ENCODE measurements at places on chromosomes 3 and 15.

GRCh38 chr3:128372707-128373533 is 93.8 kb downstream of the DNAJB8 start:
- no peak for DNase-seq

GRCh38 chr3:122697952-122698620 is 17.4 kb downstream of the PARP14 start:
- DNase-seq = no peak

DNA sequence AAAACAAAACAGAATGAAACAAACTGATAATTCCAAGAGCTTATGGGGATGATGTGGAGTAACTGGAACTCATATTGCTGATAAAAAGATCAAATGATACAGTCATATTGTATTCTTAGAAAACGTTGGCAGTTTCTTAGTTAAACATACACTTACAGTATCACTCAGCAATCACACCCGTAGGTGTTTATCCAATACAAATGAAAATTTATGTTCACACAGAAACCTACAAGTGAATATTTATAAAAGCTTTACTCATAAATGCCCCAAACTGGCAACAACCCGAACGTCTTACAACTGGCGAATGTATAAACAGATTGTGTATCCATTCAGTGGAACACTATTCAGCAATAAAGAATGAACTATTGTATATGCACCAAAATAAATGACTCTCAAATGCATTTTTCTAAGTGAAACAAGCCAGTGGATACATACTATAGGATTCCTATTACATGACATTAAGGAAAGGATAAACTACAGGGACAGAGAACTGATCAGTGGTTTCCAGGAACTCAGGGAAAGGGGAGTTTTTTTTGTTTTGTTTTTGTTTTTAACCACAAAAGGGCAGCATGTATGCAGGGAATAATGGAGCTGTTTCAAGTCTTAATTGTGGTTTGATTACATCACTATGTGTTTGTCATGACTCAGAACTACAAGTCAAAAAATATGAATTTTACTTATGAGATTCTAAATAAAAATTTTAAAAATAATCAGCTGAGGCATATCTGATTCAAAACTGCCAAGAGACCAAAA is 71.8 kb upstream of the NDUFB4 start:
- DNase-seq = no peak

DNA sequence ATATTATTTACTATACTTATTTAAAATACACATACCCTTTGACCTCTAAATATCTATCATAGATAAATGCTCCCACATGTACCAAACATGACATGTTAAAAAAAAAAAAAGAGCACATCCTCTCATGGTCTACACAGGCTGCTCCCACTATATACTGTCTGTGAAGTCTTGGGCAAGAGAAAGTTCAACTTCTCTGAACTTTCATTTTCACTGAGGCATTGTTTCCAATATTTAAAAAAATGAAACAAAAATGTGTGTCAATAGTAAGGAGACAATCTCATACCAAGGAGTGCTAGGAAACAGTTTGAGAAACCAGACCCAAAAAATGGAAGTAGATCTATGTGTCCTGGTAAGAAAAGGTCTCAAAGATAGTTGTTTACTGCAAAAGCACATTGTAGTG is 29.3 kb downstream of the SLC4A7 start:
- DNase-seq = no peak

- DNase-seq = no peak
Observed at GRCh38 chr3:192188218-192188835, 539.0 kb downstream of the FGF12 start.

GRCh38 chr3:63274359-63274758 is 3.7 kb upstream of the SYNPR start:
- DNase-seq = no peak

DNA sequence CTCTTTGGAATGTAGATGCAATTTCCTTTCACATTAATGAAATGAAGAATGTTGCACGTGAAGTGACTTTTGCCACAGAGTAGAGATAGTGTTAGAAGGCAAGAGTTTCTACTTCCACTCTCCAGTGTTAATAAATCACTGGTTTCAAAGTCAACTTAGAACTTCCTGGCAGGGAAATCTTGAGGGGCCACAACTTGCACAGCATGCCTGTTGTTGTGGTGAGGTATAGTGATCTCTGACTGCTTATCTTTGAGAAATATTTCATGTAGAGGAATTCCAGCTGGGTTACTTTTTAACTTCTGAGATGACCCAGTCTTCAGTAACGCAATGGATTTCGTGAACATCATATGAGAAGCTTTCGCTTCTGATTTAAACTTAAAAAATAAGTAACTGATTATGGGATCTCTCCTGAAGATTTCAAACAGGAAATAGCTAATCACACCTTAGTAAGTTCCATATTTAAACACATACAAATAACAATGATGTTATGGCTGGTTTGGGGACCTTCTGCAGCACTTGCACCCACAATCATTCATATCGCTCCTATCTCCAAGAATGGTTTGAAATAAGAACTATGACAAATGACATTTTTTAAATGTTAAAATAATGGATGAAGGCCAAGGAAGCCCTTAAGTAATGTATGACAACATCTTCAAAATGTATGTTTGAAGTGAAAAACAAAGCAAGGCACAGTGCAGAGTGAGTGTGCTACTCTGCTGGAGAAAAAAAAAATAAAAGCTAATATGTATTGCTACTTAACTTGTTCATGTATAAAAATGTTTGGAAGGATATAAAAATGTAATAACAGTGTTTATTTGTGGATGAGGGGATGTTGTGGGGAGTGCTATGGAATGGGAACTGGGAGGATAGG is 726.5 kb upstream of the NECTIN3 start:
- no peak for DNase-seq

DNA sequence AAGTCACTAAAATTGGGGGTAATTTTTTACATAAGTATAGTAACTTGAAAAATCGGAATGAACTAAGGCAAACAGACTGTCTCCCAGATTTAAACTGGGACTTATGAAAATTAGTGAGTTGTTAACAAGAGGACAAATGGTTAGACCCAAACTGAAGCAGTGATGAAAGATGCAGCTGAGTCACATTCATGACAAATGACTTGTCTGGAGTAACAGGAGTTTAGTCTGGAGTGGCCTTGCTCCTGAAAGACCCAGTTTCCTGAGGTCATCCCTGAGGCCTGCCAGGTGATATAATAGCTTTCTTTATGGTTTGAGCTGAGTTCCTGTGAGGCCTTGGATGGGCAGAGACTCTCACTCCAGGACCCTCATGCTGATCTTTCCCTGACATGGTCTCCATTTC is 9.6 kb upstream of the CTDSPL start:
- no peak for DNase-seq

- DNase-seq = no peak
Observed at GRCh38 chr3:170641510-170642236, 55.8 kb upstream of the SLC7A14 start.

- no peak for DNase-seq
Observed at GRCh38 chr3:194607592-194608389, 25.4 kb downstream of the TMEM44 start.

DNA sequence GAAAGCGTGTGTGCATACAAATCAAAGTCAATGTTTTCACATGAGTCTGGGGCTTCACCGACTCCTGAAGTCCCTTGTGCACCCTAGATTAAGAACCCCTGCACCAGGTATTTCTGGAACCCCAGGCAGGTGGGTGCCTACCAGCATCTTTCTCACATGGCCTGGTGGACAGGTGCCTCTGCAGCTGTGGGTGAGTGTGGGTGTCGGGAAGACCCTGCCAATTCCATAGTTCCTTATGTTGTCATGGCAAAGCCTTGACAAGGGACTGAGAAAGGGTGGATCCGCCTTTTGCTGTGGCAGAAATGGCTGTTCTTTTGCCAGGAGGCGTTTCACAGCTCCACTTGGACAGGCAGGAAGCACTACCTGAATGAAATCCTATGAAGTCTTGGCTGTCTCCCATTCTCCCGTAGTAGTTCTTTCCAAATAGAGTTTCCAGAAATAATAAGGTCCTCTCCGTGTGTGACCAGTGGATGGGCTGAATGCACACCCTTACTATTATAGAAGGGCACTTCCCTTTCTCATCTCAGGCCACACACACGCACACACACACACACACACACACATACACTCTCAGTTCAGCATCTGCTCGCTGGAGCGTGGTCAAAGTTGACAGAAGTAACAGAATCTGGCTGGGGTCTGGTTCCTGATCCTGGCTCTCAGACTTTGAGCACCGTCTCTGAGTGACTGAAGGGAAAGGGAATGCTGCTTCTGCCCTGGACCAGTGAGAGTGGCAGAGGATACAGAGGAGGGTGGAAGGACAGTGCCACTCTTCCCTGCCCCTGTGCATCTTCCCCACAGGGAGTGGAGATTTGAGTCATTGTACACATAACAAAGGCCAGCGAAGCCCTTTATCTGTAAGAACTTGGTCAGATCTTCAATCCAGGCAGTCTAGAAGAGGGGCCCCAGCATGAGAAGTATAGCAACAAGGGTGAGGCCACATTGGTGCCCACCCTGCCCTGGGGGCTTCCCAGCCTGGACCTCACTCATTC is 38.7 kb downstream of the PDIA5 start:
- DNase-seq = no peak

- DNase-seq = no peak
Observed at GRCh38 chr3:18143258-18143780, 281.8 kb downstream of the SATB1 start.

DNA sequence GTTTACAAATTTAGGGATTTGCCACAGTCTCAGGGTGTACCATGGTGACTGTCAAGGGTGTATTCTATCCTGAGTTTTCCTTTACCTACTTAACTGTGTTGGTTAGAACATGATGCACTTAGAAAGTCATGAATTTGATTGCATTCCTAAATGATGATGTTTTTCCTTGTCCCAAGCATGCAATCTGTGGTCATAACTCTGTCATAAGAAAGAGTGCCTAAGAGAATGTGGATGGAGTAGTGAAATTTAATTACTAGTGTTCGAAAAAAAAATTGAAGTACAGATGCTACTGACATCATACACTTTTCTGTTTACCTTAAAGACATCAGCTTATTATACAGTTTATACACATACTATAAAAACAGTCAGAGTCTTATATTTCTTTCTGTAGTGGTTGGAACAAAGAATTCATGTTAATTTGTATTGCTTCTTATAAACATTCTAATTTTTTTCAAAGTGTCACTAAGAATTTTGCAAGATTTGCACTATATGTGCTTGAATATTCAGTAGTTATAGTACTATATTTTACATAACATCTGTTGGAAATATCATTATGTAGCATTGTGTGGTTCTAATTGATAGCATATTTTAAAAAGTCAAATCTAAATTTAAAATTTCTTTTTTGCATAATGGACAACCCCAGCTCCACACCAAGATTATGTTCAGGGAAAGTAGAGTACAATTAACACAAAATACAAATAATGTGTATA is 231.3 kb upstream of the KCNMB2 start:
- no peak for DNase-seq

GRCh38 chr3:70916375-70917055 is 604.1 kb upstream of the MDFIC2 start:
- DNase-seq = no peak
